BJ (cell line): ENCODE measurements at places on chromosomes 16 and 17.

GRCh38 chr16:79150151-79150550, 450.4 kb downstream of the MAF start:
- DNase-seq: no peak

DNA sequence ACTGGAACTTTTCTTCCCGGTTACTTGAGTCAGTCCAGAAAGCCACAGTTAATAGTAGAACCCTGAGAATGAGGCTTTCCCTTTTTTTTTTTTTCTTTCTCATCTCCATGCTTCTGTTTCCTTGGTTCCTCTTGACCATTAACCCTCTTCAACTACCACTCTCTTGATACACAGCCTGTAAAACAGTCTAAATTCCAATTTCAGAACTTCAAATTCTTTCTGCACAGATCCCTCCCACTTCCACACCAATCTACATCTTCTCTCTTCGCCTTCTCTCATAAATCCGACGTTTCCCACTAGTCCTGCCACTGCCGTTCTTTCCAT, 588 bp downstream of the METTL16 start:
- no peak for DNase-seq

DNA sequence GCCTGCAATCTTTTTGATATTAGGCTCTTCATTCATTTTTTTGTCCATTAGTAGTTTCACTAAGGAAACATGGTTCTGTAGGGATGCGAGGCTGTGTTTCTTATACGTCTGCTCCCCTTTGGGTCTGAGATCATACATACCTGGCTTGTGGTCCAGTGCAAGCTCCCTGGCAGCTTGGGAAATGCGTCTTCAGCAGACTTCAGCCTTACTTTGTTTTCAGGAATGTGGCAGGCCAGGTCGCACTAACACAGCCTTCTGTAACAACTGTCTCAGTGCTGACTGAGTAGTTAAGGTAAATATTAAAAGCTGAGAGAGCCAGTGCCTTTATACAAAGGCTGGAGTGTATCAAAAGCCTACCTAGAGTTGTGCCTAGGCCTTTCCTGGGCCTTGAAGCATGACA, 970.5 kb upstream of the EEF2KMT start:
- no peak for DNase-seq

DNA sequence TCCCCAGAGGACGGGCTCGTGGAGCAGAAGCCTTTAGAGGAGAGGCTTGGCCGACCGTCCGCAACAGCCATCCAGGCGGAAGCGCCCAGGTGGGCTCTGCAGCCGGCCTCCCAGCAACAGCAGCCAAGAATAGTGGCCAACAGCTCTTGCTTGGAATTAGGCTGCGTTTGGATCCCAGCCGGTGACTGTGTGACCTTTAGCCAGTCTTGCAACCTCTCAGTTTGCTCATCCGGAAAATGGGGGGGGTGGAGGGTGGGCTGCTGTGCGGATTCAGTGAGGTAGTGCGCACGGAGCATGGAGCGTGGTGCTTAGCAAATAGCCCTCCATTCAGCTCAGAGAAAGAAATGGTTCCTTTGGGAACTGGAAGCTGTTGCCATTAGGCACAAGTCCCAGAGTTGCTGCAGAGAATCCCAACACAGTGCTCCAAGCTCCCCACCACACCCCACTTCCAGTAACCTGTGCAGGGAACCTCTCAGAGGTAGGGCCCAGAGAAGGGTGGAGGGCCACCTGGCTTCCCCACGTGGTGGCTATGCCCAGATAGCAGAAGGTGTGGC, 46.7 kb downstream of the RTN4RL1 start:
- no peak for DNase-seq

- no peak for DNase-seq
Measured at GRCh38 chr17:32277284-32277683, 11.7 kb downstream of the RHBDL3 start.

- DNase-seq: no peak
Measured at GRCh38 chr17:82932518-82933310, 92.9 kb upstream of the ZNF750 start.

DNA sequence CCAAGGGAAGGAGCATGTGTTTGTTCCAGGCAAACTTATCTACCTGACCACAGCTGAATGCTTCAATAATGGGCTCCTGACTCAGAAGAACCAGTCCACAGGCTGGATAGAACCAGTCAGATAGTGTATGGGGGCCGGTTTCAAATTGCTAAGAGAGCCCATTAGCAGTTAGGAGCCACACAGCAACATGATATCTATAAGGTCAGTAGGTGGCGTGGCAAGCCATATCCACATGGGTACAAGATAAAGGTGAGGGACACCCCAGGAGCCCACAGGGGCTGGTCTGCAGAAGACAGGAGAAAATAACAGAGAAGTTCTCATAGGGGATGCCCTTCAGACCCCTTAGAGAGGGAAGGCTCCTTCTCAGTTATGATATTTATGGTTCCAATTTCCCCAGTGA, 31.6 kb upstream of the CDRT15 start:
- no peak for DNase-seq

DNA sequence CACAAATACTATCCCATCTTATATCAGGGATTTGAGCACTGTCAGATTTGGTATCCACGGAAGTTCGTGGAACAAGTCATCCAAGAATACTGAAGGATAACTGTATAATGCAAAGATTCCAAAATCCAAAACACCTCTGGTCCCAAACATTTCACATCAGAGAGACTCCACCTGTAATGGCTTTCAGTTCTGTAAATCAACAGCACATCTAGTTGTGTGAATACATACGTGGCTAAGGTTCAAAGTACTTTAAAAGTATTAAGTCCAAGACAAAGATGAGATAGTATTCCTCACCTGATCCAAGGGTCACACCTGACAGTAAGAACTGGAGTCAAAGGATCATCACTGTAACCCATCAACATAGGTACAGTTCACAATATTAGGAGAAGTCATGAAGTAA, 54.8 kb downstream of the KANSL1 start:
- DNase-seq: no peak

DNA sequence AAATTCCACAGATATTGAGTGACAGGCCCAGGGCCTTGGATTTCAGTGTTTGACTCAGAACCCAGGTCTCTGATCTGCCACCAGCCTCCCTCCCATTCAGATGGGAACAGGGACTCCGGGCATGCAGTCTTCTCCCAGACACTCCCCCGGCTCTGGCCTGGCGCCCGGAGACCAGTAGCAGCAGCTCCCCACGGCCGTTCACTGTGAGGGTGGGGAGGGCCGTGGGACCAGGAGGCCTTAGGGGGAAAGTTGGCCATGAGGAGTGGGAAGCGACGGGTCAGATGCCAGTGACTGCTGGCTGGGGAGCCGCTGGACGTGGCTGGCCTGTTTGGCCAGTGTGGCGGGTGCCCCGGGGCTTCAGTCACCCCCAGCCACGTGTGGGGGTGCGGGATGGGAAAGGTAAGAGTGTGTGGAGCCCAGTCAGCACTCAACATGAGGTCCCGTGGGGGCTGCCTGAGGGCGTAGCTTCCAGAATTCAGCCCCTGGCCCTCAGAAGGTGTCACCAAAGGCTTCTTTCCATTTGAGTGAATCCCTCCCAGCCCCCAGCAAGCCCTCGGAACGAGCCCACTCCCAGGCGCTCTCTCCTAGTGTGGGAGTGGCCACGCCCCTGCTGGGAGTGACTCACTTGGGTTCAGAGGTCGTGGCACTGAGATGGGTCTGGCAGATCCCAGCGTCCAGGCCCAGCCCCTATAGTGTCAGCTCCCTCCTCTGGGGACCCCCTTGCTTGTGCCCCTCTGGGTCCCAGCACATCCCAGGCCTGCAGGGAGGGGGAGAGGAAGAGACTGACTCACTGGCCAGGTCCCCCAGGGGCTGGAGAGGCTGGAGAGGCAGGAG, 309.4 kb downstream of the SEC14L1 start:
- DNase-seq: no peak

DNA sequence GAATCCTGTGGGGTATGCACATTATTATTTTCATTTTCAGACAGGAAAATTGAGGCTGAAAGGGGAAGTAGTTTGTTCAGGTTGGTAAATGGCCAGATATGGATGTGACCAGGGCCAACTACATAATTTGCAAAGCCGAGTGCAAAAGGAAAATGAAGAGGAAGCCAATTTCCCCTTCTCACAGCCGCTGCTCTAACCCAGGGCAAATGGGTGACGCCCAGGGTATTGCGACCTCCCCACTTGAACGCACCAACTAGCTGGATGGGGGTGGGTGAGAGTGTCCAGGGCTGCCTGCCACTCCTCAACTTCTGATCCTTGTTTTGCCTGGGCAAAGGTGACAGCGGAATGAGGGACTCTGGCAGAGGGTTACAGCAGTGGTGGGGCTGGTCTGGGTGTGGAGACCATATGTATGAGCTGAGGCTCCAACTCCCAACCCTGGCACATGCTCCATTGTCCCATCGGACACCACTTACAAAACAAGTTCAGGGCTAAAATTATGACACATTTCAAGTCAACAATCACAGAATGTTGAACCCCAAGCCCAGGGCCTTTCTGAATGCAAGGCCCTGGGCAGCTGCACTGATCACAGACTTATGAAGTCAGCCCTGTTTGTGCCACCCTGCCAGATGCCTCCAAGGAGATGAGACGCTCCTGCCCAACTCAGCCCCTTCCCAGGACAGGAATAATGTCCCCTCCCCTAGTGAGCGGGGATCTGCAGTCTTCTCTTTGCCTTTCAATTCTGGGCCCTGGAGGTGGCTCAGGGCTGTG, 1.7 kb downstream of the ANKRD40CL start:
- no peak for DNase-seq
